Left ventricle myocardium inferior (tissue), 1 donor: ENCODE measurements at places on chromosomes 11 and 22. TPM values are rescaled to one million over a fixed set of nuclear protein-coding genes. Genes with fewer than 3 reads are reported as not detected.

DNA sequence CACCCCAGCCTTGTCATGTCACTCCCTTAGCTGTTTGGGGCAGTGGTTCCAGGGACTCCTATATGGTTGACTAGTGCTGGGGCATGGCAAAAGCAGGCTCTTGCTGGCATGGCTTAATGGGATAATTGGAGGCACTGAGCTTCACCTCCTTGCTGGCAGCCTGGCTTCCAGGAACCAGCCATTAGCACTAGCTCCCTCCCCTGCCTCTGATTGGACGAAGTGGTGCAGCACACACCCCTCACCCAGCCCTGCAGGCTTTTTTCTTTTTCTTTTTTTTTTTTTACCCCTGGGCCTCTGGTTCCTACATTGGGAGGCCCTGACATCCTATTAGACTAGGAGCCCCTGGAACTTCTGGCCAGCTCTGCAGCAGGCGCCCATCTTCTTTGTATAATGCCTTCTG, 18.6 kb downstream of the PHLDB1 start:
- no peaks in the 10 kb centered on the region for H3K27me3 ChIP-seq
- peaks cover 98% of the 10 kb centered on the region for H3K4me1 ChIP-seq
- DNase-seq, result no peak
- H3K27ac ChIP-seq, result peak overlapping the region; percentile 30
- peaks cover 71% of the 10 kb centered on the region for H3K36me3 ChIP-seq
- H3K4me3 ChIP-seq, result no peak overlapping the region

DNA sequence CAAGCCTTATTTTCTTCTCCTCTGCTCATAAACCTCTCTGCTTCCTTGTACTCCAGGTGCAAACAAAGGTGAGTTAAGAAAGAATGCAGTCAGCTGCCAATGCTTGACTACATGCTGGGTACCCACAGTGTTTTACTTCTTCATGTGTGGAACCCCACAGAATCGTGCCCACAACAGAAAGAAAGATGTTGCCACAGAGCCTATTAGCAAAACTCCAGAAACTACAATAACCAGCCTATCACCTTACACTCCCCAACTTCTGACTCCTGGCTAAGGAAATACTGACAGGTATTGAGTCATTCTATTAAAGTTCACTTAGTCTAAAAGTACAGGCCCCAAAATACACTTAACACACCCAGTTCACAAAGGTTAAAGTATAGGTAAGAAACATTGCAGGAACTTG, 56.9 kb upstream of the CCDC89 start:
- H3K4me1 ChIP-seq, result peaks cover 34% of the 10 kb centered on the region
- no peak overlapping the region for H3K27ac ChIP-seq
- no peak for DNase-seq
- H3K27me3 ChIP-seq, result no peaks in the 10 kb centered on the region

- H3K4me3 ChIP-seq, result peak overlapping the region; percentile 23
- H3K27ac ChIP-seq, result no peak overlapping the region
- H3K36me3 ChIP-seq, result no peaks in the 10 kb centered on the region
Observed at GRCh38 chr11:44269369-44270351, 40.3 kb downstream of the ALX4 start.

DNA sequence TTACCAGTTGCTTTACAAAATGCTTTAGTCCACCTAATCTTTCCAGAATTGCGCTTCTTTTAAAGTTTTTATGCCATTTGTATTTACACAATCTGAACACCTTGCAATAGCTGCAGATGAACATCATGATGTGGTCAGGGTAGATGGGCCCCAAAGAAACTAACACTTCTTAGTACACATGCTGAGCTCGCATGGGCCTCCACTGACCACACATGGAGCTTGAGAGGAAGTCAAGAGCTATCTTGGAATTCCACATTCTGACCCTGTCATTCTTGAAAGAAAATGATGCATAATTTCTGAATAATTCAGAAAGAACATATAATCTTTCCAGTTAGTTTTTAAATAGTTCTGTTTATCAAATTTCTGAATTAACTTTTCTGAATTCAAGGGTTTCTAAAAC, 7.7 kb downstream of the LIPT2 start:
- H3K27ac ChIP-seq, result no peak overlapping the region
- DNase-seq, result no peak
- no peaks in the 10 kb centered on the region for H3K4me1 ChIP-seq

DNA sequence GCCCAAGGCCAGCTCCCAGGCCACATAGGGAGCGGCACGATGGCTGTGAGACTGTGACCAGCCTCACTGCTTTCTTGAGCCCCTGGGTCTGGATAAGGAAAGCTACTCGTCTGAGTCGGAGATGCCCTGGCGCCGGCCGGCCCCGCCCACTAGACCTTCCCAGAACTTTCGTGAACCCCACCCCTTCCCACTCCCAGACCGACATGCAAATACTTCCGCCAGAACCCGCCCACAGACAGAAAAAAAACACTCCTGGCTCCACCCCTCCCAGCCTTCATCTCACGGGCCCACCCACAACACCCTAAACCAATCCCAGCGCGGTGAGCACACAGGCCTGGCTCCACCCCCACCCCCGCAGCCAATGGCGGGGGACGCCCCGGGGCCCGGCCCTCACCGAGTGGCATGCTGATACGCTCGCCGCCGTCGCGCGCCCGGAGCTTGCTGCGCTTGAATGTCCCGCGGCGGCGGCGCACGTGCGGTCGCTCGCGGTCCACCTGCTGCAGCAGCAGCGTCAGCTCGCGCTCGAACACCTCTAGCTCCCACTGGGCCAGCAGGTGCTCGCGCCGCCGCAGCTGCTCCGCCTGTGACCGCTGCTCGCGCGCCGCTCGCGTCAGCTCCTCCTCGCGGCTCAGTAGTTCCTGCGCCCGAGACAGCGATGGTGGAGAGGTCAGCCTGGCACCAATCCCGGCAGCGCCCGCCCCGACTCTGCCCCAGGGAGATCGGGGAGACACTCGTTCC, 7.0 kb downstream of the MAP3K11 start:
- peak overlapping the region; percentile 61 for H3K4me3 ChIP-seq
- H3K36me3 ChIP-seq, result peaks cover 82% of the 10 kb centered on the region
- H3K4me1 ChIP-seq, result peaks cover 70% of the 10 kb centered on the region
- no peaks in the 10 kb centered on the region for H3K27me3 ChIP-seq
- DNase-seq, result peak; percentile 93

GRCh38 chr11:13745165-13745564, 76.7 kb downstream of the FAR1 start:
- DNase-seq, result no peak
- H3K27me3 ChIP-seq, result peaks cover 32% of the 10 kb centered on the region
- no peak overlapping the region for H3K4me3 ChIP-seq
- H3K27ac ChIP-seq, result no peak overlapping the region

DNA sequence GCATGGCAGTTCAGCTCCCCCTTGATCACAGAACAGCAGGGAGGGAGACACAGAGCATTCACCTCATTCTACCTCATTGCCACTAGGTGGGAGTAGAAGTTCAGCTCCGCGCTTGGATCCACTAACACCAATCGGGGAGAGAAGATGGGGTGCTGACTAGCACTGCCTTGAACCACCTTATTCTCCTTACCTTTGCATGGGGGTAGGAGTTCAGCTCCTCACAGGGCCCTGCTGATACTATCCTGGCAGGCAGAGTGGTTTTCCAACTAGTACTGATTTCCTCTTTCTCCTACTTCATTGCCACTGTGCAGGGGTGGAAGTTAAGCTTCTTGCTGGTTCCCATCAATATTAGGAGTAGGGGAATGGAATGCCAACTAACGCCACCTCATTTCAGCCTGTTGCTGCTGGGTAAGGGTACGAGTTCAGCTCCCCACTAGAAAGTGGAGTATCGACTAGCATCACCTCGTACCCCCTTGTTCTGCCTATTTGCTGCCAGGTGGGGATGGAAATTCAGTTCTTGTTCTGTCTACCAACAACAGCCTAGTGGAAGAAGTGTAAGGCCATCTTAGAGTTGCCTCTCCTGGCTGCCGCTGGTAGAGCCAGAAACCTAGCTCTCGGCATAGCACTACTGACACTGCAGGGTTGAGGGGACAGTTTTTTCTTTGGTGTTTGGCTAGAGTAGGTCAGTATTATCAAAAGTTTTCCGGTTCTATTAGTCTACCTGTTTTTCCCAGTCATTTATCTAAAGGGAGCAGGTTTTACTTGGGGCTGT, 550.9 kb upstream of the CCDC90B start:
- no peak for DNase-seq
- H3K4me1 ChIP-seq, result no peaks in the 10 kb centered on the region
- H3K4me3 ChIP-seq, result no peak overlapping the region
- H3K27ac ChIP-seq, result no peak overlapping the region
- no peaks in the 10 kb centered on the region for H3K27me3 ChIP-seq
- H3K36me3 ChIP-seq, result no peaks in the 10 kb centered on the region

DNA sequence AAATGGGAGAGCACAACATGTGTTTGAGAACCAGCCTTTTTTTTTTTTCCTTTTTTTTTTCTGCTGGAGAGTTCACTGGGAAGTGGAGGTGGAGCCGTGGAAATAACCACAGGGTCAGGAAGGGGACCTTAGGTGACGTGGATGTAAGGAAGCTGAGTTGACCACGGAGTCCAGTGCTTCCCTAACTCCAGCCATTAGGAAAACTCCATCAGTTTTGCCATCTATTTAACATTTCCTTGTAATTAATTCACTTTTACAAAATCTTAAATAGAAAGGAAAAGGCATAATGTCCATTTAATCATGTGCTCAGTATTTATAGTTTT, 2.0 kb upstream of the CDK2AP2 start:
- peaks cover 30% of the 10 kb centered on the region for H3K27me3 ChIP-seq
- H3K36me3 ChIP-seq, result peaks cover 8% of the 10 kb centered on the region
- H3K27ac ChIP-seq, result no peak overlapping the region
- DNase-seq, result no peak
- peaks cover 38% of the 10 kb centered on the region for H3K4me1 ChIP-seq

DNA sequence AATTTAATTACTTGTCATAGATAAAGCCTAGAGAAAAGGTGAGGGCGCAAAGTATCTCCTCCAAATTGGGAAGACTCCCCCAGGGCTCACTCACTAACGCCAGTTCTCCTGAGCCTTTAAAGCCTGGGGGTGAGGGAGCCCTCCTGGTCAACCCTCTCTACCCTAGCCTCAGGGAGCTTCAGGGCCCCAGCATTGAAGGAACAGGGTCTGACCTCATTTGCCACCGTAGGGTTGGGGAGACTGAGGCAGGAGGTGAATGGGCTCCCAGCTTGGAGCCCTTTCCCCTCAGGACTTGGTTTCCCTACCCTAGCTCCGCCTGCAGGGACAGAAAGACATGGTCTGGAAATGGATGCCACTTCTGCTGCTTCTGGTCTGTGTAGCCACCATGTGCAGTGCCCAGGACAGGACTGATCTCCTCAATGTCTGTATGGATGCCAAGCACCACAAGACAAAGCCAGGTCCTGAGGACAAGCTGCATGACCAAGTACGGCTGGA, 1.7 kb downstream of the FOLR2 start:
- no peak for DNase-seq
- peak overlapping the region; percentile 23 for H3K4me3 ChIP-seq
- H3K36me3 ChIP-seq, result no peaks in the 10 kb centered on the region

GRCh38 chr11:34145847-34146381, 40.5 kb downstream of the NAT10 start:
- H3K4me3 ChIP-seq, result no peak overlapping the region
- no peak overlapping the region for H3K27ac ChIP-seq
- peaks cover 99% of the 10 kb centered on the region for H3K36me3 ChIP-seq
- no peaks in the 10 kb centered on the region for H3K27me3 ChIP-seq

Gene TMEM135
- 16.4 TPM for total RNA-seq

Gene KCNK7
- 0.85 TPM for total RNA-seq

Gene OR52D1
- total RNA-seq, result not detected

Gene PTPN5
- 0.47 TPM for total RNA-seq

Gene HBG2
- not detected for total RNA-seq

Gene LRRC74B
- total RNA-seq, result not detected
